ENCODE measurements at places on chromosomes 13 and 19. TPM values are rescaled to one million over a fixed set of nuclear protein-coding genes. Genes with fewer than 3 reads are reported as not detected.

GRCh38 chr13:27822258-27822872, 30.1 kb downstream of the GSX1 start:
- DNase-seq, result no peak

MCEMP1 gene
- polyA plus RNA-seq, result 0.29 TPM

PTBP1 gene
- polyA plus RNA-seq, result 72.9 TPM

FARP1 gene
- 50.2 TPM for polyA plus RNA-seq

DNA sequence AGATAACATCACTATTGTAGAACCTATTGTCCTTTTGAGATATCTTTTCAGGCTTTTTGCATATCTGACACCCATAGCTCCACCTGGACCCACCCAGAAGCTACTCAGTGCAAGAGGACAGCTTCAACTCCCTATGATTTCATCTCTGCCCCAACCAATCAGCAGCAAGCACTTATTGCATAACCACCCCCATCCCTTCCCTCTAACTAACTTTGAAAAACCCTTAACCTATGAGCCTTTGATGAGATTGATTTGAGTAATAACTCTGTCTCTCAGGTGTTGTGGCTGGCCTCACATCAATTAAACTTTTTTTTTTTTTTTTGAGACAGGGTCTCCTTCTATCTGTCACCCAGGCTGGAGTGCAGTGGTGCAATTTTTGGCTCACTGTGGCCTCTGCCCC, 13.4 kb upstream of the MTRF1 start:
- DNase-seq, result no peak

DNA sequence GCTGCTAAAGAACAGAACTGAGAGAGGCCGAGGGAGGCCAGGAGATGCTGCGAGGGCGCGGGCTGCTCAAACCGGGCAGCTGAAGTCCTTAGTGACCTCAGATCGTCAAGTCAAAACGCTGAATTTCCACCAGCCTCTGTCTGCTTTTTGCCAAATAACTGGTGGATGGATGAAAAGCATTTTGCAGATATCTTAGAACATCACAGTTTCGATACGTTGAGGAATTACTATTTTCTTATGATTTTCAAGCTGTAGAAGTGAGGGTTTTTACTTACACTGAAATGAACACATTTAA, 2.0 kb downstream of the GPC6 start:
- DNase-seq, result no peak

DNA sequence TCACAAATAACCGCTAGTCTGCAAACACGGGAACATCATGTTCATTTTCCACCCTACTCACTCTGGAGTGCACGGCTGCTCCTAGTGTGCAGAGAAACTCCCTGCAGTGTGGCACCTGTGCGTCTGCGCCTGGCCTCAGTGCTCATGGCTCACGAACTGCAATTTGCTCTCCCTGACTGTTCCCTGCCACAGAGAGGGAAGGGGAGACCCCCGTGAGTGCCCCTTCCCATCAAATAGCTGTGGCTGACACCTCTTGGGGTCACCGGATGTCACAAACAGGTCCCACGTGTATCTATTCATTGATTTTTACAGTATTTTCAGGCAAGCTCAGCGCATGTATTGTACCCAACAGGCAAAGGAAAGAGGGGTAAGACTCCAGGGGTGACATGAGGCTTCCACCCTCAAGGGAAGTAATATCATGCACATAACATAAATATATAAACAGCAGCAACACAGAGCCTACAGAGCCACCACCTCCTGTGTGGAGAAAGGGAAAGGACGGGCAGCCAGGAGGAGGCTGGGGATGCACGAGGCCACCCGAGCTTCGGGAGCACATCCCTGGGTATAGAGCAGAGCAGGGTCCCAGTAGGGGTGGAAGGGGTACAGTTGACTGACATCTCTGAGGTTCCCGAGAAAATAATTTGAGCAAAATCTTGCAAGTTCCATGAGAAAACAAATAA, 140.3 kb upstream of the SOX1 start:
- no peak for DNase-seq

GRCh38 chr13:75324413-75324940, 157.5 kb downstream of the TBC1D4 start:
- DNase-seq, result no peak

DNA sequence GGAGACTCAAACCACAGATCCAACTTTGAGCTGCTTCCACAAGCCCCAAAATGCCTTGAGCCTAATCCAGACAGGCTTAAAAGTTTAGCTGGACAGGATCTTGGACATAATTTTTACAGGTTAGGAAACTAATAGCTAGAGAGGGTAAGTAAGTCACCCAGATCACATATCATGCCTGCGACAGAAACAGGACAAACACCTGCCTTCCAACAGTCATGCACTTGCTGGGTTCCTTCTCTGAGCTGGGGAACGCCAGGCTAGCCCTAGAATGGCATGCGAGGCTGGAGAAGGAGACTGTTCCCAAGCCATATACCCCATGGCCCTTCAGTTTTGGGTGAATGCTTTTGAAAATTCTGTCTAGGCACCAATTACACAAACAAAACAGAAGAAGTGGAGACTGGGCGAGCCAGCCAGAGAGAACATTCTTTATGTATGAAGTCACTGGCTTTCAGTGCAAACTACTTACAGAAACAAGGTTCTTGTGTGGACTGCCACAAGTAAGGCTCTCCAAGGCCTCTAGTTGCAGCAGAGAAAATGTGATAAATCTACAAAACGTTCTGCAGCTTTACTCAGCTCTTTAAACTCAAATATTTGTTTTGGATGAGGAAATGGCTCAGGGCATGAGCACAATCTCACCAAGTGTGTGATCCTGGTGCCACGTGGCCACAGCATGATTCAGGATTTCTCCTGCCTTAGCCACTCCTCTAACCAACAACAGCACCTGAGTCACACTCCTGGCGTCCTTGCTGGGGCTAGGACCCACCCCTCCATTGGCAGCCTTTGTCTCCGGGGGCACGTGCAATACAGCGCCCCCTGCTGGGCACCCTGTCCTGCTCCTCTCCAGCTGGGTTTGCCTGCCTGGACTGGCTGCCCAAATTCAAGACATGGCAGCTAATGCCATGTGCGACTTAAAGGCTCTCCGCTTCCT, 73.4 kb upstream of the UBL3 start:
- DNase-seq, result peak; percentile 68

DNA sequence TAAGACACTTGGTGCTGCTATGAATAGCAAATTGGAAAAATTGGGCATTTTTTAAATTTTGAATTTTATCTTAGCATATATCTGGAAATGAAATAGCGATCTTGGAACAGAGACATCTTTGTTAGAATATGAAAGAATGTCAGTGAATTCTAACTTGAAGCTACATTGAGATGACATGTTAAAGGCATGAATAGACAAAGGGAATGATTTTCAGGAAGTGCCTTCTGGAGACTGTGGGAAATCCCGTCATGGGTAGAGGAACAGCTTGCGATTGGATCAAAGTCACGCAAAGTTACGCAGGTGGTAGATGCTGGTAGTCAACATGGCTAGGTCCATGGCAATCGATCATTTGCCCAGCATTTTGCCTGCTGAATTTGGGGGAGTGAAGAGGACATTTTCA, 43.5 kb downstream of the LRCH1 start:
- DNase-seq, result no peak

GRCh38 chr13:97627566-97627965, 193.6 kb downstream of the RAP2A start:
- DNase-seq, result no peak

DNA sequence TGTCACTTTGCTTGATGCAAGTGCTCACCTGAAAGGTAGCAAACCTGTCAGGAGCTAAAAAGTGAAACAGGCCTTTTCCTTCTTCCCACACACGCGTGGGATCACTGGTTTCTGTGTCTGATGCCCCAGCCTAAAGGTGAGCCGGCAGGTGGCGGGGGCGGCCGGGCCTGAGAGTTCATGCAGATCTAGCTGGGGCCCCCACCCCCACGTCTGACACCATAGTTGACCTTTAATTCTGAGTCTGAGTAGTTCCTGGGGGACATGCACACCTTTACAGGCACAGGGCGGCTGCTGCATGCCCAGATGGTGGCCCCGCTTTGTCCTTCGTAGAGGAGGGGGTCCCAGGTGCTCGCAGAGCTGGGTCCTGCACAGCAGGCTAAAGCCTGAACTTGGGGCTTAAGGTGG, 345.3 kb downstream of the TEX29 start:
- no peak for DNase-seq

GRCh38 chr19:49894011-49894664, 2.5 kb downstream of the IL4I1 start:
- no peak for DNase-seq

MTUS2 gene
- polyA plus RNA-seq, result 0.04 TPM

PCDH20 gene
- polyA plus RNA-seq, result 0.68 TPM

SYT3 gene
- not detected for polyA plus RNA-seq

GRCh38 chr13:99553033-99553432, 51.8 kb downstream of the TM9SF2 start:
- no peak for DNase-seq

DNA sequence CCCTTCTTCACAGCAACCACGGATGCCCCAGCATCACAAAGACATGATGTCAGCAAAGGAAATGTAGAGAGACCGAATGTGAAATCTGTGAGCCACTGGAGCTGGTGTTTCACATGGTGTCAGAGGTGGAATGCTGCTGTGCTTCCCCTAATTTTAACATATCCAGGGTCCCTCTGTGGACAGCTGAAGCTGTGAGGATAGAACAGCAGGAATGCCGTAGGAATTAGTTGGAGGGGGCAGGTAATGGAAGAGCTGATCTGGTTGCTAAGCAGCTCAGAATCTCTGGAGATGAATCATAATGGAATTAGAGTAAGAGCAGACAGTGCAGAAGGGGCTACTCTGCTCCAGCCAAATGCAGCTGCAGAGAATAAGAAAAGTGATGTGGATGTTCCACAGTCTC, 68.9 kb upstream of the ZNF835 start:
- DNase-seq, result no peak

DNA sequence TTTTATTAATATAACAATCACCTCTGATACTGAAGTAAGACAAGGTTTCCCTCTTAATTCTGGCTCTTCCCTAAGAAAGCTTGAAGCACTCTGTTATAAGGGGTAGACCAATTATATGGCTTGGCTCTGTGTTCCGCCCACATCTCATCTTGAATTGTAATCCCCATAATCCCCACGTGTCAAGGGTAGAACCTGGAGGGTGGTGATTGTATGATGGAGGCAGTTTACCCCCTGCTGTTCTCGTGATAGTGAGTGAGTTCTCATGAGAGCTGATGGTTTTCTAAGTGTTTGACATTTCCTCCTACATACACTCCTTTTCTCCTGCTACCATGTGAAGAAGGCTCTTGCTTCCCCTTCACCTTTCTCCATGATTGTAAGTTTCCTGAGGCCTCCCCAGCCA, 363.8 kb upstream of the PCDH20 start:
- DNase-seq, result no peak

TNFRSF19 gene
- polyA plus RNA-seq, result 0.27 TPM

GRCh38 chr13:38888309-38888708, 102.3 kb downstream of the STOML3 start:
- DNase-seq, result no peak

- DNase-seq, result no peak
These were observed 274.4 kb downstream of the KLF12 start for GRCh38 chr13:73859841-73860240.

ZNF749 gene
- polyA plus RNA-seq, result 5.4 TPM

MAG gene
- not detected for polyA plus RNA-seq

- no peak for DNase-seq
These were observed 102.4 kb downstream of the KCTD12 start for GRCh38 chr13:76783798-76784197.

GRCh38 chr13:111514610-111515306, 194.3 kb downstream of the TEX29 start:
- DNase-seq, result no peak

LILRA6 gene
- polyA plus RNA-seq, result 1.9 TPM

- no peak for DNase-seq
These were observed 9.1 kb downstream of the COMP start for GRCh38 chr19:18781885-18782527.

DNA sequence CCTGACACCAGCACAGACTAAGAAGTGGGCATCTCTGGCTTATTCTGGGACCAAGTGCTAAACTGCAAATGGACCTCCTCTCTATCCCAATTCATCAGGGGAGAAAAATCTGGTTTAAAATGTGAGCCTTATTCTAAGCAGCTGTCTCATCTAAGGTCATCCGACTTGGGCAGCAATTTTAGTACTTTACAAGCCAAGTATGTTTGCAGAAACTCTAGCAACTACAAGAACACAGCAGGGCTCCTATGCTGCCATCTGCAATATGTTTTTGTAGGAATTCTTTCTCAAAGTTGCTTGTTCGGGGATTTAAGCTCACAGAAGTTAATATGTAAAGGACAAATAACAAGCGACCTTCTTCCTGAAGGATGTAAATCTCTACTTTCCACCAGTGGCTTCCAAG, 113.1 kb downstream of the FOXO1 start:
- DNase-seq, result no peak

SIGLEC8 gene
- 0.24 TPM for polyA plus RNA-seq

GJA3 gene
- polyA plus RNA-seq, result not detected

- DNase-seq, result no peak
These were observed 375.9 kb downstream of the EFNB2 start for GRCh38 chr13:106159295-106160195.

- no peak for DNase-seq
These were observed 98.0 kb downstream of the ZDHHC20 start for GRCh38 chr13:21361123-21361522.

GATAD2A gene
- 16.1 TPM for polyA plus RNA-seq

GRCh38 chr19:3227054-3227626, 2.7 kb downstream of the CELF5 start:
- DNase-seq, result no peak

C19orf67 gene
- polyA plus RNA-seq, result not detected

TUBA3C gene
- polyA plus RNA-seq, result not detected

DNA sequence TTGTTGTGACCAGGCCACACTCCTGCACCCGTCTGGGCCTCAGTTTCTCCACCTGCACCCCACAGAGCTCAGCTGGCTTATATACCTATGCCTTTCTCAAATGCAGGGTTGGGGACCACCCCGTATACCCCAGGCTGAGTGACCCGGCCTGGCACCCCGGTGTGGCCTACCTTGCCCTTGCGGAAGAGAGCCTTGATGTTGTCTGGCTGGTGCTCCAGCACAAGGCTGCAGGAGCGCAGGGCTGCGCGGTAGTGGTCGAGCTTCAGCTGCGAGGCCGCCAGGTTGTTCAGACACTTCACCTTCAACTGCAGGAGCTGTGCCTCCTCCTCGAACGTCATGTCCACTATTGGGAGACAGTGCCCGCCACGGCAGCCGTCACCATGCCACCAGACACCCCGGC, 5.9 kb downstream of the FKBP8 start:
- no peak for DNase-seq

KDM4B gene
- 11.6 TPM for polyA plus RNA-seq

DNA sequence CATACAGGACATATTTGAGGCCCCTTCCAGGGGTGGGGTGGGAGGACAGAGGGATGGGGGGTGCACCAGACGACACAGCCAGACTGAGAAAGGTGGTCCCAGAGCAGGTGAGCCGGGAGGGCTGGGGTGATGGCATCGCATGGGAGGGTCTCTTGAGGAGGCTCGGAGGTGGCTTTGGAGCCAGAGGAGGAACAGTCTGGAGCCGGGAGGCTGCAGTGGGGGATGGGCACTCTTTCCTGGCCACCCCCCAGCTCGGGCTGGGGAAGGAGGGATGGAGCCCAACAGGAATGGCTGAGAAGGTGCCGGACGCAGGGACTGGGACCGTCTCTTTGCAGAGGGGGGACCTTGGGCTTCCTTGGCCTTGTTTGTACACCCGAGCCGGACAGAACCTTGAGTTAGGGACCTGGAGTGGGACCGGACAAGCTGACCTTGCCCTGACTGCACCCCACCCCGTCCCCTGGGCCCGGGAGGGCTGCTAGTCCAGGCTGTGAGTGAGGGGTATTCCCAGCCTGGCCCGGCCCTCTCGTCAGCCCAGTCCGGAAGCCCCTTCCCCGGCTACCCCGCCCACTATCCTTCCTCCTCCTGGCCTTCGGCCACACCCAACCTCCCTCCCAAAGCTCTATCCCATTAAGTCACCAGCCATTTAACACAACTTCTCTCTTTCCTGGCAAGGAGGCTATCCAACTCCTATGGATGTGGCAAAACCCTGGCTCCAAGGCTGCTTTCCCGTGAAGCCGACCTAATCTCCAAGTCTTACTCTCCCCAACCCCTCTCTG, 816 bp upstream of the TBXA2R start:
- DNase-seq, result no peak
